ENCODE measurements at places on chromosomes 5 and 9.

DNA sequence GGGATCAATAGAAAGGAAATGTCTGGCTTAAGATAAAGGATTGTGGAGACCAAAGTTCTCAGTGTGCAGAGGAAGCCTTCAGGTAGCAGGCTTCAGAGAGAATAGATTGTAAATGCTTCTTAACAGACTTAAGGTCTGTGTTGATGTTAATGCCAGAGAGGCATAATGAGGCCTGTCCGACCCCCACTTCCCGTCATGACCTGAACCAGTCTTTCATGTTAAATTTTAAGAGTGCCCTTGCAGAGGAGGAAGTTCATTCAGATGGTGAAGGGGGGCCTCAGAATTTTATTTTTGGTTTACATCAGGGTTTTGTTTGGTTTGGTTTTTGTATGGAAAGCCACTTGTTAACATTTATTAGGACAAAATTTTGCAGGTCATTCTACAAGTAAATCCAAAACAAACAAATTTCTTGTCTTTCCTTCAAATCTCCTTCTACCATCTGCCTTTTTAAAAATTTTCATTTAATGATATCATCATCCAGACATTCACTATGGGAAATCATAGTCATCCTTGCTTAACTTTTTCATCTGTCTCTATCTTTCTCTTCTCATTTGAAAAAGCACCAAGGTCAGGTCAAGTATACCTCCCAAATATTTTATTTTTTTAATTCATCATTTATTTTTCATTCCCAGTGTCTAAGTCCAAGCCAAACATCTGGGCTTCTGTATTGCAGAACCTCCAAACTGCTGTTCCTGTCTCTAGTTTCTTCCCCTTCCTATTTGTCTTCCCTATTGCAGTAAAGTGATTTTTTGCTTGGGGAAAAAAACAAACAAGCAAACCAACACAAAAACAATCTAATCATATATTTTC lies 6.9 kb upstream of the ABCA1 start:
- no peak for DNase-seq

GRCh38 chr9:21324047-21324446 lies 11.2 kb downstream of the KLHL9 start:
- no peak for DNase-seq

DNA sequence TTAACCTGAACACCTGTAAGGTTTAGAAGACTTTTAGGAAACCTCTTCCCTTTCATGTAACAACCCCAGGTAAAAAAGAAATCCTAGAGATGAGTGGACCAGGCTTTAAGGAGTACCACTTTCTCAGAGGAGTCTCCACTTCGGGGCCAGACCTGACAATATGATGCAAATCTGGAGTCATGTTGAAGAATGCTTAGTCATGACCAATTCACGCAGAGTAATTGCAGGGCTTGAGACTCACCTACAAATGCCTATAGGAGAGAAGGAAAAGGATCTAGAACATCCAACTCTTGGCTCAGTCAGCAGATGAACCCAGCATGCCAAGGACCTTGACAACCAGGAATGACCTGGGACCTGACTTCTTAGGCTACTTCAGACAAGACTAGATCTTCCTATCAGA lies 235.4 kb downstream of the DOCK8 start:
- DNase-seq, result no peak

DNA sequence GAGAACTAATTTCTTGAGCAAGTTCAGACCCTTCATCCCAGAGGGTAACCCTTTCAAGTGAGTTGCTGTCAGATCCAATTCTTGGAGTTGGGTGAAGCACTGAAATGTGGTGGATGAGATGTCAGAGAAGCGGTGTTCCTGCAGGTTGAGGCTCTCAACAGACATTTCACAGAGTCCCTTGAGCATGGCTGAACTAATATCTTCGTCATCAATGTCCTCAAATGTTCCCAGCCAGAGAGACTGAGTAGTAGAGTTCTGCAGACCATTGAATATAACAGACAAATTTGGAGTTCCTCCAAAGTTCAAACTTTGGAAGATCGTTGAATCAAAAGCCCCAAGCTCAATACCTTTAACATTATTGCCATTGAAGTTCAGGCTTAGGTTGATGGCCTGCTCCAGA lies 12.7 kb downstream of the CD180 start:
- no peak for DNase-seq

- DNase-seq, result no peak
These were observed 3.1 kb downstream of the SMARCA2 start for GRCh38 chr9:2018162-2018643.

DNA sequence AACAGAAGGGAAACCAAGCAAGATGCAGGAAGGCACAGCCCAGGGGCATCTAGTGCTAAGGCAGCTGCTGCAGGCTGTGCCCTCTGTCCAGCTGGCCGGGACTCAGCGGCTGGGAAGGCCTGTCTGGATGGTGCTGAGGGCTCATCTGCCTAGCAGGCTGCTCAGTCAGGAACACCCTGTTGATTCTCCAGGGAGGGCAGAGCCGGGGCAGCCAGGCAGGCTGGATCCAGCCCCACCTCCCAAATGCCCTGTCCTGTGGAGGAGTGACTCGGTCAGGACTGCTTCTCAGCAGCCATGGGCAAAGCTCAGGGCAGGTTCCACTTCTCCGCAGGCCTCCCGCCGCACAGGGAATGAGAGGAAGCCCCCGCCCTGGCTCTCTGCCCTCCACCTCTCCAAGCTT lies 7.8 kb upstream of the LCN9 start:
- no peak for DNase-seq

- no peak for DNase-seq
These were observed 617.7 kb upstream of the C9orf72 start for GRCh38 chr9:28190981-28191380.

DNA sequence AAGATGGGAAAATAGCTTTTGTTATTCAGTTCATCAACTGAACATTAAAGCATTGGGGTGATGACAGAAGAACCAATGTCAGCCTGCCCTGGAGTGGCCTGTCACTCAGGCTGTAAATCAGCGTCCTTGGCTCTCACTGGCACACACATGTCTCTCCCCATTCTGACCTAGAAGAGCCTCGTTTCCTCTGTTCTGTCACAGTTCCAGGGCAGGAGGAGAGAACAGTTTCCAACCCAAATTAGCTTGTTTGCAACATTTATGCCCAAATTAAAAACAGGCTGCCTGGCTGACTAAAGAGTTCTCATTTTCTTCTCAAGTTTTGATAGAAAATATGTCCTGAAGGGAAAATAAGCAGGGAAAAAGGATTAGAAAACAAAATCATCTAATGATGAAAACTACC lies 520.1 kb downstream of the CHSY3 start:
- DNase-seq, result no peak

DNA sequence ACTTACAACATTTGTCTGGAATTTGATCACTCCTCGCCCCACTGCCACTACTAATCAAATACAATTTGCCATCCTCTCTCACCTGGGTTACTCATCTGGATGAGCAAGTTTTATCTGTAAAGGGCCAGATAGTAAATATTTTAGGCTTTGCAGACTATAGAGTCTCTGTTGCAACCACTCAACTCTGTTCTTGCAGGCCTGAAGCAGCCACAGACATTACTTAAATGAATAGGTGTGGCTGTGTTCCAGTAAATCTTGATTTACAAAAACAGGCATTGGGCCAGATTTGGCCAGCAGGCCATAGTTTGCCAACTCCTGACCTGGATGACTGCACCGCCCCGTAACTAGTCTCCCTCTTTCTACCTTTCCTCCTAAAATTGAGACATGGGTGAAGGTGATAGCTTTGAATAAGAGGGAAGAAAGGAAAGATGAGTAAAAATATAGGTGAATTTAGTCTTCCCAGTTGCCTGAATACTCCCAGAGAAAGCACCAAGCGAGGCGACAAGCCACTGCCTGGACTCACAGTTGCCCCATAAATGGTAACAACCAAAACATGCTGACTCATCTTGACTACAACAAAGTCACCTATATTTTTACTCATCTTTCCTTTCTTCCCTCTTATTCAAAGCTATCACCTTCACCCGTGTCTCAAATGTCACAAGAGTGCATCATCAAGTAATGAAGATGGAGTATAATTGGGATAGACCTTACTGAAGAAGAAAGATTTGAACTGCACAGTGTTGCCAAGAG lies 32.5 kb upstream of the SCAMP1 start:
- no peak for DNase-seq

DNA sequence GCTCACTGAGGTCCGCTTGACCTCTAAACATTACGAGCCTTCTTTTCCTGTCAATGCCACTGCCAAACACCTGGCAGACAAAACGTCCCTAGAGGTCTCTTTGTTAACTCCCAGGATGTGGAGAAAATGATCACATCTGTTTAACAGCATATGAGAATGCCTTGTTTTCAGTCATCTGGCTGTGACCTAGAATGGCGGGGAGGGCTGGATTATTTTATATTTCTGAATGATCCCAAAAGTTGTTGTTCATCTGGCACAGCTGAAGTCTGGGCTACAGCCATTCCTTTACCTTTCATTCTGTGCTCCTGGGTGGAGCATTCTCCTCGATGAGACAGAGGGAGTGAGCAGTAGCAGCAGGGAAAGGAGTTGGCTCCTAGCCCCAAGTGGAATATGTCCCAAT lies 138.2 kb downstream of the PRDM6 start:
- DNase-seq, result no peak

DNA sequence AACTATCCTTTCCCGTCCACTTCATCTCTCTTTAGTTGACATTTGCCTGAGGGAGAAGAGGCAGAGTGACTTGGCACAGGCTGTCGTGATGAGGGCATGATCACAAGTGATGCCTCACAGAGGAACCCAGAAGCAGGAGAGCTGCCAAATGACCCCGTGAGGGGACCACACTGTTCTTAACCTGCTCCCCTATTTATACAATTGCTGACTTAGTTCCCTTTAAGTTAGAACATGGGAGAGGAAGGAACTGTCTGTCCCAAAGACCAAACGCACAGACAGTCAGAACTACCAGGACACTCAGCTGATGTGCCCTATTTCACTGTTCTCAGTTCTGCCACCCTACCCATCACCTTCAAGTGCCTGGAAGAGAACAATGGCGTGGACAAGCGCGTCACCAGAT lies 73.7 kb downstream of the SLC1A3 start:
- no peak for DNase-seq

DNA sequence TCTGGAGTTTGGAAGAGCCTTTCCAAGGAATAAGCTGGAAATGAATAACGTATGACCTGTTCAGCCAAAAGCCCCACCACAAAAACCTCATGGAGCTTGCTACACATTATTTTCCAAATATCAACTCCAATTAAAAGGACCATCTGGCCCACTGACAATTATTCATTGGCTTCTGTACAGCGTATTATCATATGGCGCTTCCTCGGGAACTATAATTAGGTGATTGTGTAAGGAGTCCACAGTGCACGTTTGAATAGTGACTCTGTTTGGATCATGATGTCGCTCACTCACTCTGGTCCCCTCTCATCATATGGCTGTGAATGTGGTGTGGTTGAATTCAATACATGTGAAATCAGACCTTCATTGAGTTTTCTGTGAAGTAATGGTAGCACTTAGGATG lies 52.1 kb downstream of the GDNF start:
- peak; percentile 64 for DNase-seq

GRCh38 chr5:171424726-171425125 lies 5.3 kb downstream of the FGF18 start:
- no peak for DNase-seq

DNA sequence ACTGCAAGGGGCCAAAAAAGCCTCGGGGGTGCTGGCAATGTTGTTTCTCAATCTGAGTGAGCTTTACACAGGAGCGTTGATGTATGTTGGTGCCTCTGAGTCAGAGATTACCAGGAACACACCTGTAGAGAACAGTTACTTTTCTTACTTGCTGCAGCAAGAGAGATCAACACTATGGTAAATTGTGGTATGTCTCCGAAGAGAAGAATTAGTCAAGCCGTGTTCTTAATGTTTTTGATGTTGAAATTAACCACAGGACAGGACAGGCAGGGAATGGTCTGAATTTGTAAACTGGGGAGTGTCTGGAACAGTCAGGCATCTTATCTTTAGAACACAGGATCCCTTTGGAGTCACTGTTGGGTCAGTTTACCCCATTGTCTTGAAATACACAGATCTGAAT lies 285.7 kb downstream of the DNAH5 start:
- DNase-seq, result no peak

DNA sequence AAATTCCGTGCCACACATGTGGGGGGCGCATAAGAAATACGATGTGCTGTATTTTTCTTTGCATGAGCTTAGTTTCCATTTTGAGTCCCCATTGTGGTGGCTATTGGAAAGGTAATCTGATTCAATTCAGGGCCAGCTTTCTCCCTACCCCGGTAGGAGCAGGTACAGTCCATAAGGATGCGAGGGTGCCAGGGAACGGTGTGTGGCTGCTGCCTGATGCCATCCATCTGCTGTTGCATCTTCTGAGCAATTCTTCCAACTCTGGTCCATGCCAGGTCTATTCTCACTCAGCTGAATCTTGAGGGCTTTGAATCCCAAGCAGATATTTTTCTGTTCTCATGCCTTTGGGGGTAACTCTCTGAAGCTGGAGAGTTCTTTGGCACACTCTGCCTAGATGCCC lies 392.7 kb downstream of the AGTPBP1 start:
- no peak for DNase-seq

- DNase-seq, result no peak
These were observed 29.9 kb downstream of the NANS start for GRCh38 chr9:98086461-98086860.

GRCh38 chr9:127182901-127183746 lies 60.7 kb upstream of the ANGPTL2 start:
- no peak for DNase-seq

DNA sequence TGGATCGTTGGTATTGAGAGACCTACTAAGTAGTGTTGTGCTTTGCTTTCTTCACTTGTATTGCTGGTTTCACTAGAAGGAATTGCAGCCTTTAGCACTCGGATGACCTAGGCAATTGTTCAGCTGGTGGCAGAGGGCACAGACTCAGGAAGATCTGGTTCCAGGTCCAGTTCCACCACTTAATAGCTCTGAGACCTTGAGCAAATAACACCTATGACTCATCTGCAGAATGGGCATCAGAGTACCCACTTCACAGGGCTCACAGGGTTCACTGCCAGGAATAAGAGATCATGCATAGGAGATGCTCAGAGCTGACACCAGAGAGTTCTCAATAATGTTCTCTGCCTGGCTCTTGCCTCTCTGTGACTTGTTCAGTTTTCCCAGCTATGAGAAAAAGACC lies 133.6 kb downstream of the SIL1 start:
- DNase-seq, result no peak

GRCh38 chr5:171355302-171355724 lies 32.3 kb upstream of the NPM1 start:
- DNase-seq, result no peak

- DNase-seq, result no peak
These were observed 140.7 kb downstream of the C9orf50 start for GRCh38 chr9:129480227-129480626.

DNA sequence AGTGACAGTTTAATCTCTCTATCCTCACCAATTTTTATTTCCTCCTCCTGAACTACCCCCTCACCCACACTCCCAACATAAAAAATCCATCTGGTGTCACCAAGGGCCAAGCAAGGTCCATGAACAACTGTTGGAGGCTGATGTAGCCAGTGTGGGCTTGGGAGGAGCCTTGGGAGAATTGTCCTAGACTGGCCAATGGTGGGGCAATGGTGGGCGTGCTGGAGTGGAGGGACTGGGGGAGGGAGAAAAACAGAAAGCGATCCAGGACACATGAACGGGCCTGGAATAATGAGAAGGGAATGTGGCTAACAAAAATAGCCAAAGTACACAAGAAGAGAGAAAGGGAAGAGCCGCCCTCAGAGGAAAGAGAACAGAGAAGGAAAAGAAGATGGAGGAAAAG lies 272.6 kb downstream of the ENC1 start:
- no peak for DNase-seq

GRCh38 chr5:122756264-122756911 lies 18.5 kb upstream of the SNX2 start:
- peak; percentile 60 for DNase-seq
